ENCODE measurements at places on chromosomes 6 and 20.
A peak's percentile ranks its signal among the peaks of the same experiment; 100 is the strongest.

DNA sequence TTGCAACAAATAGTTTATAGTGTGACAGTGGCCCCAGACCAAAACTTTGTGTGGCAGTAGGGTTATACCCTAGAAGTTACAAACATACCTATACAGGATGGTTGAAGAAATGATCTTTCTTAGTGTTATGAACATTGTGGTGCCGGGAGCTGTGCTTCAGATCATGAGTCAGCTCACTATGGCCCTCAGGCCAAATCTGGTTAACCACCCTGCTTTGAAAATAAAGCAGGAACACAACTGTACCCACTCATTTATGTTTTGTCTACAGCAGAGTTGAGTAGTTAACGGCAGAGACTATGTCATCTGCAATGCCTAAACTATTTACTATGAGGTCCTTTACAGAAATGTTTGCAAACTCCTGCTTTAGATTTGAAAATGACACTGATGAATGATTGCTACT is 24.3 kb downstream of the AKAP7 start:
- DNase-seq = peak; percentile 29

- no peak for DNase-seq
Measured at GRCh38 chr20:44571362-44571988, 10.9 kb upstream of the PKIG start.

- DNase-seq = no peak
Measured at GRCh38 chr6:109483735-109484057, 677 bp upstream of the ZBTB24 start.

DNA sequence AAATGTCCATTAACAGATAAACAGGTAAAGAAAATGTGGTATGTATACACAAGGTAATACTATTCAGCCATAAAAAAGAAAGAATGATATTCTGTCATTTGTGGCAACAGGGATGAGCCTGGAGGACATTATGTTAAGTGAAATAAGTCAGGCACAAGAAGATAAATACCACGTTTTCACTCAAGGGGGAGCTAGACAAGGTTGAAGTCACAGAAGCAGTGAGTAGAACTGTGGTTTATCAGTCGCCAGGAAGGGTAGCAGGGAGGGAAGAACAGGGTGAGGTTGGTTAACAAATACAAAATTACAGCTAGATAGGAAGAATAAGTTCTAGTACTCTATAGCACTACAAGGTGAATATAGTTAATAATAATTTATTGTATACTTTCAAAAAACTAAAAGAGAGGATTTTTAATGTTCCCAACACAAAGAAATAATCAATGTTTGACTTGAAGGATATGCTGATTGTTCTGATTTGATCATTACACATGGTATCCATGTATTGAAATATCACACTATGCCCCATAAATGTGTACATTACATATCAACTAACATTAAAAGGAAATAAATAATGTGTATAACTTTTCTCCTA is 21.1 kb downstream of the RTN4IP1 start:
- DNase-seq = peak; percentile 23

DNA sequence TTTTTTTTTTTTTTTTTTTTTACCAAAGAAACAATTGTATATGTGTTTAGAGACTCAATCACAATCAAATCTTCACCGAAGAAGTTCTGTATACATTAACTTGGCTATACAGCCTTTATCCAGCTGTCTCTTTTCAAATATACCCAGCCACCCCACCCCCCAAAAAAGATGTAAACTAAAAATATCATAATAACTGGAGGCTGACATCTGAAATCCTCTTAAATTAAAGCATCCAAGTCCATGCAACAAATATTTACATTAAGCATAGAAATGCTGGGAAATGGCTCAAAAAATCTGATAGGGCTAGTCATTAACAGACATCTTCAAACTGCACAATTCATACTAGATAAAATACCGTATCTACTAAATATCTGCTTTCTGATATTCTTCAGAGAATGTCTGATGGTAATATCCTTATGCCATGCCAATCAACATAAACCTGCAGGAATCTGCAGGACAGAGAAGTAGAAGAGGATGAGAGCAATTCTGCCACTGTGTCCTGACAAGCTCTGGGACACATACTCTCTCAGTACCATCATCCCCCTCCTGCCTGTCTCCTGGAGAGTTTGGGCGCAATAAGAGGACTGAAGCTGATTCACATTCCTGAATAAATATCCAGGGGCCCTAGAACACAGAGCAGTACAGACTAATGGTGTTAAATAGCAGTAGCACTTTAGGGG is 152.4 kb downstream of the KIF6 start:
- DNase-seq = no peak

DNA sequence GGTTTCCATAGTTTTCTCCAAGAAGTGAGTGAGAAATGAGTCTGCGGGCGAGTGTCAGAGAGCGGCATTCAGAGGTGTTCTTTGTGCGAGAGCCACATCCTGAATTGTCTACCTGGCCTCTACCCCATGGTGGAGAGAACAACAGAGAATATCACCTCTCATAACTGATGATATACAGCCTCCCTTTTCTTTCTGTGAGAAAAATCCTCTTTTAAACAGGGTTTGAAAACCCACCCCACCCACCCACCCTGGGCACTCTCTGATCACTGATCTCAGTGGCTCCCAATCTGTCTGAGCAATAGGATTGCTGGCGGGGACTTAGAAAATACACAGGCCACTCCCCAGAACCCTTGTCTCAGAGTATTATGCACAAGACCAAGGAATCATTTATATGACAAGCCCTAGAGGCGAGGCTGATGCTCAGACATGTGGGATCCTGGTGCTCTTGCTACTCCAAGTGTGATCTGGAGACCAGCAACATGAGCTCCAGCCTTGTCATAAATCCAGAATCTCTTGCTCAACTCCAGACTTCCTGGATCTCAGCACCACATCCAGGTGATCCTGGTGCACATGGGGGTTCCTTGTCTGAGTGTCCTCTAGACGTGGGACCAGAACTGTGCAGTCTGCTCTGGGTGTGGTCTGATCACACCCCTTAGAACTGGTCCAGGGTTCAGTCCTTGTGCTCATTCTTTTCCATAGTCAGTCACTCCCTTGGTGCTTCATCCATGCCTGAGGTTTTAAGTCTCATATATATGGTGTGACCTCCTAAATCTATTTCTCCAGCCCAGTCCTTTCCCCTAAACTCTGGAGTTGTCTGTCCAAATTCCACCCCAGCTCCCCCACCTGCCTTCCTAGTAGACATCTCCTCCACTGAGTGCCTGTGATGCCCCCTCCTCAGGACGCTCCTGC is 5.3 kb downstream of the HLA-B start:
- no peak for DNase-seq

DNA sequence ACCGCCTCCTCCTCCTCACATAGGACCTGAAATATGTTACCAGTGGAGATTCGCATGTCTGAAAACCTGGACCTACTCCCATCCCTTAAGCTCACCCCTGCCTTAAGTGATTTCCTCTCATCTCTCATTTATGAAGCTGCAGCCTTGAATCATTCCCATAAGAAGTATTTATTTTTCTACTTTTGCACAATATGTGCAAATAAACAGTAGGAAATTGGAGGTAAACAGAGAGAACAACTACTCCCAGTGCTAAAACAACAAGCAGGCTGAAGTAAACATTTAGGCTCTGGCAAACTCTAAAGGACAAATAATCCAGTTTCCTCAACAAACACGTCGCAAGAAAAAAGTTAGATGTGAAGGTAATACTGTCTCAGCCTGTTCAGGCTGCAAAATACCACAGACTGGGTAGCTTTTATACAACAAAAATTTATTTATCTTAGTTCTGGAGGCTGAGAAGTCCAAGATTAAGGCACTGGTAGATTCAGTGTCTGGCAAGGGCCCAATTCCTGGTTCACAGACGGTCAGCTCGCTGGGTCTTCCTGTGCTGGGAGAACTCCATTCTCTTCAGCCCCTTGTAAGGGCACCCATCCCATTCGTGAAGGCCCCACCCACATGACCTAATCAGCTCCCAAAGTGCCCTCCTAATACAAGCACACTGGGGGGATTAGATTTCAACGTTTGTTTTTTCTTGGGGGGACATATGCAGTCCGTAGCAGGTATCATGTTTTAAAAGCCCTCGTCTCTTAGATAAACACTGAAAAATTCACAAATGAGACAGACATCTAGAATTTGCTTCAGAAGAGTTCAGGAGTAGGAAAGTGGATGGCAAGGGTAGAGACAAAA is 15.6 kb downstream of the SPATA2 start:
- DNase-seq = no peak

DNA sequence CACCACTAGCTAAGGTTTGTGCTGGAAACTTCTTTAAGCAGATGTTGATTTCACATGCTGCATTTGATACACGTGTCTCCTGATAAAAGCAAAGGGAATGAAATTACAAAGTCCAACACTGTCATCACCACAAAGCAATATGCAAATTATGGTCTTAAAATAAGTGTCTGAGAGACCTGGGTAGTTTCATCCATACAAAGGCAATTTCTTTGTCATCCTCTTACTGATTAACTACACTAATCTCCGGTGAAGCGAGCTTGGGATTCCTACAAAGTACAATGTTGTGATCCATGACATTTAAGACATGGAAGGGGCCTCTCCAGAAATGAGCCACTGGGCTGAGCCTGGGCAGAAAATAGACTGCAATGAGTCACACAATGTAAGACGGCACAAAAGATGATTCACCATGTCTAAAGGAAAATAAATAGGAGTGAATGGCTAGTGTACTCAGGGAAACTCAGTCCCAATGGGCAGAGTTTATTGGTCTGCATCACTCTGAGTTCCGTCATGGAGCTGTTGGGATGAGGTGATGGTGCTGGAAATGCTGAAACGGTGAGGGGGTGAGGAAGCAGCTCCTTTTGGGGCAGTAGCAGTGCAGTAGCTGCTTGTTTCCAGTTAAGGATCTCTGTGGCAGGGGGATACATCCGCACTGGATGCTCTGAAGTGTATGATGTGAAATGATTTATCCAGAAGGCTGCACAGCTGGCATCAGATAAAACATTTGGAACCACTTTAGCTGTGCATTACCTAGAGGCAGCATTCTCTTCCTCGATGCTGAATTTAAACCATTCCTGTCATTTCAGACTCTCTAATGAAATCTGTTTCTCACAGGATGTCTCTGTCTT is 103.3 kb downstream of the IBTK start:
- DNase-seq = peak; percentile 66

DNA sequence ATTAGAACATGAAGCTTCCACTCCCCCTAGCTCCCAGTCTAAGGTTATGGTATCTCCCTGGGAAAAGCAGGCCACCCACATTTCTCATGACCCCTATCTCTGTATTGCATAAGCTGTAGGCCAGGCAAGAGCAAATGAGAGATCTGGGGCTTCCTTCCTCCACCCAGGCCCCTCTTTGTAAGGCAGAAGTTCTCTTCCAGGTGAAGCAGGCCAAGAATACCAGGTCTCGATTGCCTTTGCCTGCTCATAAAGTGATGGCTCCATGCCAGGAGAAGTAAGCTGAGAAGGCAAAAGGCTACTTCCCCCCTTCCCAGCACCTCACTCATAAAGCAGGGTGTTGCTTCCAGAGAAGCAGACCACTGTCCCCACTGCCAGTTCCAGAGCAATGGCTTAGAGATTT is 144.1 kb upstream of the KCNK16 start:
- DNase-seq = no peak

GRCh38 chr6:32614366-32615081 is 22.7 kb upstream of the HLA-DQA1 start:
- DNase-seq = no peak

DNA sequence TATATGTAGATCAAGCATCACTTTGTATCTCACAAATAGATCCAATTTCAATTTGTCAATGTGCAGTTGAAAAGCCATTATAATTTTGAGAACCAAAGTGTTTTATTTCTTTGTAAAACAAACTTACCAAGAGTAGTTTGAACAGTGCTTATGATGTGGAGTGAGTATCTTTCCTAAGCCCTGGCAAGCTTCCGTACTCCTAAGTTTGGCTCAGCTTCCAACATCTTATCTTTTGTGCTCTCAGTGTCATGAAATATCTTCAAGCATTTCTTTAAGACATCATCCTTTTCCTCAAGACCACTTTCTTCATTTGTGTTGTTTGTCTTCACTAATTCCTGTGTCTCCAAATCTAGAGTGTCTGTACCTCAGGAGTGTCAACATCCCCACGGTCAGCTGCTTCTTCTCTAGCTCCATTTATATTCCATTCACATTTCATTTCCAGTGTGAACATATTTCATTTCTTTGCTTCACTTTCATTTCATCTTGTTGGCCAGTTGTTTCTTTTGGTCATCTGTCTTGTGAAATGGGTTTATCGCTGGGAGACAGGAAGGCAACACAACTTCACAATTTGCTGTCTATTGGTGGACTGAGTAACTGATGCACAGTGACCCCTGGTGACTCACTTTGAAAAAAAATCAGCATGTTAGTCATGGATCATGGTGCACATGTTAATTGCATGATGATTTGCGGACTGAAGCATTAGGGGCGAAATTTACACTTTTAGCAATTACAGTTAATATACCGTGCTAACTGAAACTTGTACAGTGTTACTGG is 36.9 kb downstream of the SLC24A3 start:
- DNase-seq = no peak

Measured in hepatic stellate cell (primary cell).